Natural killer cell treated with Interleukin-12 subunit alpha and Interleukin-12 subunit beta and Interleukin-15 and Interleukin-18, amount 100 ng/mL, for 72 hours (primary cell): ENCODE measurements at places on chromosomes 1 and 21.

DNA sequence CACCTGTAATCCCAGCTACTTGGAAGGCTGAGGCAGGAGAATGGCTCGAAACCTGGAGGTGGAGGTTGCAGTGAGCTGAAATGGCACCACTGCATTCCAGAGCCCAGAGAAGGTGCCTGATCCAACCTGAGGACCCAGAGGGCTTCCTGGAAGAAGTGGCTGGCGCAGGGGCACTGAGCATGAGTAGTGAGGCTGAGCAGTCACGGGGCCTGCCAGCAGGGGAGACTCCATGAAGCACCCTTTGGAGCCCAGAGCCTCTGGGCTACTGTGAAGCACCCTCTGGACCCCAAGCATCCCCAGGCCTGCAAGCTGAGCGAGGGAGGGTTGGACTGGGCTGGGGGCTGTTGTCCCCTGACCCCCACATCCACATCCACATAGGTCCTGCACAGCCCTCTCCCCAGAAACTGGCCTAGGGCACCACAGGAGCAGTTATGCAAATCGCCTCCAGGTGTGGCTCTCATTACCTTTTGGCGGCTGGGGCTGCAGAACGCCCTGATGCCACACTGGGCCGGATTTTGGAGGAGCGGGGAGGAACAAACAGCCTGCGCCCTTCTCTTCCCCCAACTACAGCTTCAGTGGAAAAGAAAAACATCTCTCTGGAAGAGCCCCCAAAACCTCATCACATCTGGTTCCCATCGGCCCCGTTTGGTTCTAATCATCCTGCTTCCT, 78.2 kb upstream of the TARDBP start:
- peaks cover 11% of the 10 kb centered on the region for H3K4me1 ChIP-seq
- no peak overlapping the region for H3K4me3 ChIP-seq
- H3K27ac ChIP-seq: no peak overlapping the region

GRCh38 chr21:31656199-31657095, 3.0 kb upstream of the SOD1 start:
- H3K4me3 ChIP-seq: no peak overlapping the region
- H3K27me3 ChIP-seq: no peaks in the 10 kb centered on the region
- H3K36me3 ChIP-seq: no peaks in the 10 kb centered on the region
- no peak overlapping the region for H3K27ac ChIP-seq
- peaks cover 33% of the 10 kb centered on the region for H3K4me1 ChIP-seq

GRCh38 chr1:197825541-197825940, 50.3 kb upstream of the DENND1B start:
- no peak overlapping the region for H3K4me3 ChIP-seq
- DNase-seq: no peak
- H3K27ac ChIP-seq: no peak overlapping the region
- peaks cover 4% of the 10 kb centered on the region for H3K36me3 ChIP-seq
- peaks cover 8% of the 10 kb centered on the region for H3K27me3 ChIP-seq
- no peaks in the 10 kb centered on the region for H3K4me1 ChIP-seq

GRCh38 chr1:15851210-15852035, 3.9 kb downstream of the SPEN start:
- H3K36me3 ChIP-seq: peaks cover 5% of the 10 kb centered on the region
- H3K4me1 ChIP-seq: peaks cover 21% of the 10 kb centered on the region
- DNase-seq: no peak
- no peaks in the 10 kb centered on the region for H3K27me3 ChIP-seq
- peak overlapping the region; percentile 58 for H3K4me3 ChIP-seq

DNA sequence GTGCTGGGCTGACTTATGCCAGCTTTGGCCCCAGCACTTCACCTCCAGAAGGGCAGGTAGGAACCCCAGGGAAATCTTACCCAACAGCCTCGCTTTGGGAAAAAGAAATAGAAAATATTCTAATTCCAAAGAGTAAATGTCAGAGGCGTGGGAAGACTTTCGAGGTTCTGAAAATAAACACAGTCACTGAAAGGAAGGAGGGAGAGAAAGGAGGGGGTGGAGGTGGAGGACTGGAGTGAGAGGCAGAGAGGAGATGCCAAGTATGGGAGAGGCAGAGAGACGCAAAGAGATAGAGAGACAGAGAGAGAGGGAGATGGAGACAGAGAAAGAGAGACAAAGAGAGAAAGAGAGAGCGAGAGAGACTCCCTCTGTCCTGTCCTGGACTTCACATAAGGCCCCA, 395.0 kb downstream of the PTPRU start:
- DNase-seq: peak; percentile 45
- peaks cover 23% of the 10 kb centered on the region for H3K27me3 ChIP-seq
- no peaks in the 10 kb centered on the region for H3K36me3 ChIP-seq
- H3K4me1 ChIP-seq: no peaks in the 10 kb centered on the region
- no peak overlapping the region for H3K4me3 ChIP-seq

DNA sequence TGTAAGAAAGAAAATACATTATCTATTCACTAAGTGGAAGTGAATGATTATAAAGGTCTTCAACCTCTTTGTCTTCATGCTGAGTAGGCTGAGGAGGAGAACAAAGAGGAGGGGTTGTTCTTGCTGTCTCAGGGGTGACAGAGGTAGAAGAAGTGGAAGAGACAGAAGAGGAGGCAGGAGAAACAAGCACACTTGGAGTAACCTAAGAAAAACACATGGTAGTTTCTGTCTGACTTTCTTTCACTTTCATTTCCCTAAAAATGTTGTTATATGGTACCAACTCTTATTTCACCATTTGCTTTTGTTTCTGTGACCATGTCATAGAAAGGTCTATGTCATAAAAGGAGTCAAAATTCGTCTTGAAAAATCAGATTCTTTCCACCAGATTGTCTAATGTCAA, 696.6 kb upstream of the BRINP3 start:
- no peaks in the 10 kb centered on the region for H3K4me1 ChIP-seq
- no peak overlapping the region for H3K27ac ChIP-seq
- H3K4me3 ChIP-seq: no peak overlapping the region
- H3K36me3 ChIP-seq: no peaks in the 10 kb centered on the region
- no peaks in the 10 kb centered on the region for H3K27me3 ChIP-seq
- no peak for DNase-seq

GRCh38 chr1:202230939-202231645, 37.5 kb downstream of the LGR6 start:
- peaks cover 16% of the 10 kb centered on the region for H3K4me1 ChIP-seq
- H3K4me3 ChIP-seq: no peak overlapping the region
- H3K27me3 ChIP-seq: no peaks in the 10 kb centered on the region
- DNase-seq: no peak
- peak overlapping the region; percentile 68 for H3K27ac ChIP-seq

GRCh38 chr1:88998716-88999115, 6.3 kb upstream of the KYAT3 start:
- H3K27ac ChIP-seq: no peak overlapping the region
- peaks cover 22% of the 10 kb centered on the region for H3K4me1 ChIP-seq
- no peak for DNase-seq
- no peaks in the 10 kb centered on the region for H3K27me3 ChIP-seq

- H3K4me3 ChIP-seq: no peak overlapping the region
- no peak overlapping the region for H3K27ac ChIP-seq
- H3K36me3 ChIP-seq: no peaks in the 10 kb centered on the region
These were observed 3.0 kb upstream of the TMCC2 start for GRCh38 chr1:205224736-205225135.

DNA sequence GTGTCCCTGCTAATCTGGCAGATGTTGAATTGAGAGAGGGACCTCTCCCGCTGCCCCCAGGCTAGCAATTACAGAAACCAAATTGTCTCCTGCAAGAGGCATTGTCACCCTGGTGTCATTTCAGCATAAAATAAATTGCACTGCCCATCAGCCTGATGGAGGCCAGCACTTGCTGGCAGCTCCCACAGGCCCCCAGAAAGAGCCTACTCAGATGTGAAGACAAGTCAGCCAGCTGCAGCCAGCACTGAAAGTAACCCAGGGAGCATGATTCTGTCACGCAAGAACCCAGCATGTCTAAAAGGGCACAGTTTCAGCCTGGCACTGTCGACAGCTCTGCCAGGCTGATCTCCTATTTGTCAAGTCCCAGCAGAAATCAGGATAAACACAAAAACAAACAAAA, 110.3 kb upstream of the CTTNBP2NL start:
- no peak overlapping the region for H3K27ac ChIP-seq
- H3K4me3 ChIP-seq: no peak overlapping the region
- DNase-seq: no peak
- peaks cover 38% of the 10 kb centered on the region for H3K27me3 ChIP-seq

- DNase-seq: no peak
- no peak overlapping the region for H3K27ac ChIP-seq
- no peaks in the 10 kb centered on the region for H3K27me3 ChIP-seq
- no peaks in the 10 kb centered on the region for H3K4me1 ChIP-seq
These were observed 103.7 kb upstream of the PRMT6 start for GRCh38 chr1:106952776-106953175.

DNA sequence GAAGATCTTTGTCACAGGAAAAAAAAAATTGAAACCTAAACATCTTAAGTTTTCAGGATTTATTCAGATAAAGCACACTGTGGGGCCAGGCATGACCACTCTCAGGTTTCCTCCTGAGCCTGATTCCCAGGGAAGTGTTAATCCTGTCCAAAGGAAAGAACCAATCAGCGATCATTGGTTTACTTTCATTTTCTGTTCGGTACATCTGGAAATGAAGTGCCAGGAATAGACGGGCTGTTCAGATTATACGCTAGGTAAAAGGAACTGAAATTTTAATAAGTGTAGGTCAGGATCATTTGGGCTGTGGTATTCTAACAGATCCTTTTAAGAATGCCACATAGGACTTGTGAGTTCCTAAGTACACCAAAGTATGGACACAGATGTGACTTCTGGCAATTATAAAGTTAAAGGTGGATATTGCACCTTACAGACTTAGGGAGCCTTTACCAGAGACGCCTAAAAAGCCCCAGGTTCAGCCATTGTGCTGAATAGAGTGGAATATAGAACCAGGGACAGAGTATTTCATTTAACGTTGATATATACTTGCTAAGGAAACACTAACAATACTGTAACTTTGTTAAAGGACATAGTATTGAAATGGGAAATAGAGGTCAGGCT, 9.3 kb upstream of the CACYBP start:
- peak overlapping the region; percentile 76 for H3K4me3 ChIP-seq
- DNase-seq: no peak
- peak overlapping the region; percentile 87 for H3K27ac ChIP-seq
- peaks cover 26% of the 10 kb centered on the region for H3K4me1 ChIP-seq

- no peak overlapping the region for H3K4me3 ChIP-seq
- H3K36me3 ChIP-seq: no peaks in the 10 kb centered on the region
- H3K4me1 ChIP-seq: no peaks in the 10 kb centered on the region
- no peak overlapping the region for H3K27ac ChIP-seq
- DNase-seq: no peak
These were observed 234.7 kb downstream of the TTLL7 start for GRCh38 chr1:83764209-83764608.

GRCh38 chr1:204350857-204351573, 8.7 kb downstream of the PLEKHA6 start:
- peaks cover 5% of the 10 kb centered on the region for H3K27me3 ChIP-seq
- H3K27ac ChIP-seq: no peak overlapping the region
- no peak overlapping the region for H3K4me3 ChIP-seq
- no peak for DNase-seq

DNA sequence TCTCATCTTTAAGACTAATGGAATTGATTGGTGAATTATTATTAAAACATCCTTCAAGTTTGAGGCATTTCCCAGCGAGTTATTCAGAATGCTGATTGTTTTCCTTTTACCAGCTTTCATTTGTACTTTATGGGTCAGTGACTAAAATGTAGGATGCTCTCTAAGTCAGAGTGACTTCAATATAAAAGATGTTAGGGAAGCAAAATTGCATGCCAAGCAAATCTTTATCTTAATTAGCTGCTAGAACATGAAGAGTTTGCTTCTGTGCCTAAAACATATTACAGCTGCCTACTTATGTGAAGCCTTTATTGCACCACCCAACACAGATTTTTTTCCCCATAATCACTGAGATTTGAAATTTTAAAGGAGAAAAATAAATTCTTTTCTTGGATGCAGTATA, 79.8 kb upstream of the CYYR1 start:
- H3K4me1 ChIP-seq: no peaks in the 10 kb centered on the region
- no peak for DNase-seq
- H3K36me3 ChIP-seq: no peaks in the 10 kb centered on the region
- H3K4me3 ChIP-seq: no peak overlapping the region

GRCh38 chr1:17168091-17168876, 36.6 kb upstream of the PADI1 start:
- H3K36me3 ChIP-seq: no peaks in the 10 kb centered on the region
- peaks cover 14% of the 10 kb centered on the region for H3K27me3 ChIP-seq
- H3K27ac ChIP-seq: no peak overlapping the region
- peaks cover 5% of the 10 kb centered on the region for H3K4me1 ChIP-seq
- no peak overlapping the region for H3K4me3 ChIP-seq

- no peak overlapping the region for H3K27ac ChIP-seq
- H3K36me3 ChIP-seq: no peaks in the 10 kb centered on the region
- no peaks in the 10 kb centered on the region for H3K4me1 ChIP-seq
- DNase-seq: no peak
- no peak overlapping the region for H3K4me3 ChIP-seq
These were observed 1364.7 kb downstream of the KCNT2 start for GRCh38 chr1:195243492-195243891.

- H3K4me3 ChIP-seq: no peak overlapping the region
- peaks cover 4% of the 10 kb centered on the region for H3K36me3 ChIP-seq
- H3K4me1 ChIP-seq: no peaks in the 10 kb centered on the region
- H3K27ac ChIP-seq: no peak overlapping the region
- no peaks in the 10 kb centered on the region for H3K27me3 ChIP-seq
These were observed 451.2 kb upstream of the ADGRL4 start for GRCh38 chr1:79457562-79458224.

GRCh38 chr1:116375148-116375886, 2.3 kb downstream of the ATP1A1 start:
- H3K27ac ChIP-seq: peak overlapping the region; percentile 71
- H3K36me3 ChIP-seq: no peaks in the 10 kb centered on the region
- no peaks in the 10 kb centered on the region for H3K27me3 ChIP-seq
- peak overlapping the region; percentile 70 for H3K4me3 ChIP-seq

GRCh38 chr1:183140633-183141032, 45.4 kb upstream of the LAMC2 start:
- no peaks in the 10 kb centered on the region for H3K4me1 ChIP-seq
- peaks cover 13% of the 10 kb centered on the region for H3K27me3 ChIP-seq
- no peak for DNase-seq

DNA sequence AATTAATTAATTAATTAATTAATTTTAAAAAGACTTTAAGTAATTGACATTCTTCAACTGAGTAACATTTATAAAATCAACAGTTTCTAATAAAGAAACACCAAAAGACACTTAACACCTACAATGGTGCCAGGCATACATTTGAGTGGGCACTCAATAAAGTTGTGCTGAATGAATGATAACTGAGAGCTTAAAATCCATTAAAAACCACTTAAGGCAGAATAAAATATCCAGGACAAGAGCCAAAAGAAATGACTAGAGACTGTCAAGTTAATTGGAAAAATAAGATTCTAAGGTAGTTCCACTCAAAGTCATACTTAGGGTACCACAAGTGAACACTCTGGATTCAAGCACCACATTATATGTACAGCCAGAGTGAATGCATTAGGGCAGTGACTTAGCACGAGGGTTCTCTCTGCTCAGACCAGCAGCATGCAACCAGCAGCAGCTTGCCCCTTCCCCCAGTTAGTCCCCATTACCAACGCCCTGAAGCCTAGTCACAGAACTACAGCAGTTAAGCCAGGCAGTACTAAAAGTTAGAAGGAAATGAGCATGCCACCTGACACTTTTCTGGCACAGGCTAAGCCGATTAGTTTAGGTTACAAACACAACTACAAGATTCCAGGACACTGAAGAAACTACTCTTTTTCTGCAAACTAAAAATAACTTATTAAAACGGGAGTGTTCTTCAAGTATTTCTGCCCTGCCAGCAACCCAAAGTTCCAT, 46.5 kb downstream of the LUZP1 start:
- no peak overlapping the region for H3K27ac ChIP-seq
- no peaks in the 10 kb centered on the region for H3K27me3 ChIP-seq
- H3K4me3 ChIP-seq: no peak overlapping the region

- no peak overlapping the region for H3K27ac ChIP-seq
- DNase-seq: no peak
- no peaks in the 10 kb centered on the region for H3K36me3 ChIP-seq
These were observed 465.8 kb upstream of the PLXNA2 start for GRCh38 chr1:208709981-208710380.
